NK-92 treated with Interleukin-12 subunit alpha and Interleukin-12 subunit beta, amount 100 ng/mL, for 24 hours (cell line): ENCODE measurements at places on chromosomes 13 and 19.

- no peak for DNase-seq
Observed at GRCh38 chr13:36173571-36174322, 40.6 kb downstream of the SOHLH2 start.

DNA sequence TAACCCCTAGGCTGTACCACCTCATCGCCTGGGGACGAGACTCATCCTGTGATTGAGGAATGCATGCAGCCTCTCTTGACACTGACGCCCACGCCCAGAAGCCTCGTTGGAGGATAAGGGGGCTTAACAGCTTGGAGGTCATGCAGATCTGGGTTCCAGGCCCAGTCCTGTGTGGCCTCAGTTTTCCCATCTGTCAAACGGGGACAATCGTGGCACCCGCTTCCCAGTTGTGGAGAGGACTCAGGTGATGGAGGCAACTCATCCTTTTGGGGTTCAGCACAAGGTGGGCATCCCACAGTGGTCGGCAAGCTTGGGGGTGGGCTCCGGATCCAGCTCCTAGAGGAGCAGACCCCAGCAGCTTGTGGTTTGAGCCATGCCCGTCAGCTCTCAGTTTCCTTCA, 1.4 kb upstream of the LGI4 start:
- DNase-seq, result no peak

DNA sequence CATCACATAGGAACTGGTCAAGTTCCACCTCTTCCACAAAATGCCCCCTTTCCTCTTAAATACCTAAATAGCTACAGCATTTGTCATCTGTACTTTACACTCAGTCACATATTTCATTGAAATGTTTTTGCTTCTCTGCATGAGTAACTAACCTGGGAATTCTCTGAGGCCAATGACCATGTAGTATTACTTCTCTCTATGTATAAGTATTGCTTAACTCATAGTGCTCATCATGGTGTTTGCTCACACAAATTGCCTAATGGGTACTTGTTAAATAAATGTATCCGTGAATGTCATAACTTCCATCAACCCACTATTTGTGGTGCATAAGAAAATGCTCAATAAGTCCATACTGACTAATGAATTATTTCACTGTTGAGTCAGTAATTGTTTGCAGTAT, 115.5 kb downstream of the FGF14 start:
- DNase-seq, result no peak

- no peak for DNase-seq
Observed at GRCh38 chr19:46902402-46902766, 41.6 kb downstream of the ARHGAP35 start.

DNA sequence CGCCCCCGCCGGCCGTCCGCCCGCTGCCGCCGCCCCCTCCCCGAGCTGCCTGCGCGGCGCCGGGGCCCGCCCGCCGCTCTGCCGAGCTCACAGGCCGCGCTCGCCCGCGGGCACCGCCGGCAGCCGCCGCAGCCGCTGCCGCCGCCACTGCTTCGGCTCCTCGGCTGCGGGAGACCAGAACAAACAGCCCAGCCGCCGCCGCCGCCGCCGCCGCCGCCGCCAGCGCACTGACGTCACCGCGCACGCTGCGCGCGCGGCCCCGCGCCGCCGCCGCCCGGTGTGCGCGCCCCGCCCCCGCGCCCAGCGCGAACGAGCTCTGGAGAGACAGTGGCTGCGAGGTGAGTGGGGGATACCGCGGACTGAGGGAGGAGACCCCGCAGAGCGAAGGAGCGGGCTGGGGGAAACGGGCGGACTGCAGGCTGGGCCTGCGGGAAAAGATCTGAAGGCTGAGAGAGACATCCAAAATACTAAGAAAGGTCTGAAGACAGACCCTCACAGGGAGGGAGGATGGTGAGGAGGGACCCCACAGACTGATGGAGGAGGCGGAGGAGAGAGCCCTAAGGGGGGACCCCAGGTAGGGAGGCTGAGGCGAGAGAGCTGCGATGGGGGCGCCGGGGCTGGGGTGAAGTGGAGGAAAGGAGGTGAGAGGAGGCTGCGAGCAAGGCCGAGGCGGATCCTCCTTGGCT, at the start of gene BRD4:
Gene BRD4, minus strand, starts transcription at position 229 of the 686 bp plus-strand sequence. CDS start 59,440 bp downstream, outside the sequence.
- DNase-seq, result peak; percentile 49

- DNase-seq, result no peak
Observed at GRCh38 chr13:80224468-80224867, 116.5 kb downstream of the SPRY2 start.

GRCh38 chr19:4594201-4594600, 34.7 kb upstream of the SEMA6B start:
- DNase-seq, result no peak

DNA sequence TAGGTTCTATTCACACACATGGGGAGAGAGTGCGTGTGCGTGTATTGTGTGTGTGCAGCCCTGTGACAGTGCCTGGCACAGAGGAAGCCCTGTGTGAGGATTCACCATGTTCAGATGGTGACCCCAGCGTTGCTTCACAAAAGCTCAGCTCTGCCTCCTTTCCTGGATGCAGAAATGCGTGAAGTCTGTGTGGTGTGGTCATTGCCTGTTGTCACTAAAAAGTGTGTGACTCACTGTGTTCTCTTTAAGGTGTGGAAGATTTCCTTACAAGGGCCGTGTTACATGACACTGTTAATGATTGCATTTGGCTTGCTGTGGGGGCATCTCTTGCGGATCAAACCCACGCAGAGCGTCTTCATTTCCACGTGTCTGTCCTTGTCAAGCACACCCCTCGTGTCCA, 19.5 kb upstream of the DCUN1D2 start:
- DNase-seq, result peak; percentile 30

DNA sequence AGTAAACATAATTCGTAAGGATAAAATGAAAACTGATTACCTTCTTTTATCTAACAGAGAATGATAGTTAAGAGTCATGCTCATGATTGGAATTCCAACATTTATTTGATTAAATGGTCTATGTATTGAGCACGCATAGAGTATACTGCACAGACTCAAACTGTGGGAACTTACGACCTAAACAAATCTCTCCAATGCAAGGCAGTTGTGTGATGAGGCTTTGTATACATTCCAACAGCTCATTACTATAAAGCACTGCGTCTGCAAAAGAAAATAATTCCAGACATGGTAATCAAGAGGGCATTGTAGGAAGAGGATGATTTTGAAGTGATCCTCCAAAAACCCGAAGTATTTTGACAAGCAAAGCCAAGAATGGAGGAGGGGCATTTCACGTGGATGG, 169.5 kb downstream of the NUFIP1 start:
- no peak for DNase-seq

GRCh38 chr13:20219577-20219976, 12.5 kb downstream of the GJB6 start:
- no peak for DNase-seq

DNA sequence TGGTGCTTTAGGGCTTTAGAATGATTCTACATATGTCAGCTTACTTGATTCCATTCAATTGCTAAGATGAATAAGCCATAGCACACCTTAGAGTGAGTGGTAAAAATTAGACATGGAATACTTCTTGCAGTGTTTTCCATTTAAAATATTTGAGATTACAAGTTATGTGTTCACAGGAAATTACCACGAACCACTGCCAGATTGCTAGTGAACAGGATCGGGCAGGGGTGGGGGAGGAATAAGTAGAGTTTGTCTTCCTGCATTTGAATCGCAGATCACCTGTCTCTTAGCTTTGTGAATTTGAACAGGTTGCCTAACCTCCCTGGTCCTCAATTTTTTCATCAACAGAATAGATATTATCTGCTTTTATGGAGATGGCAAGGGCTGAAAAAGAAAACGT, 124.6 kb downstream of the GGACT start:
- no peak for DNase-seq

DNA sequence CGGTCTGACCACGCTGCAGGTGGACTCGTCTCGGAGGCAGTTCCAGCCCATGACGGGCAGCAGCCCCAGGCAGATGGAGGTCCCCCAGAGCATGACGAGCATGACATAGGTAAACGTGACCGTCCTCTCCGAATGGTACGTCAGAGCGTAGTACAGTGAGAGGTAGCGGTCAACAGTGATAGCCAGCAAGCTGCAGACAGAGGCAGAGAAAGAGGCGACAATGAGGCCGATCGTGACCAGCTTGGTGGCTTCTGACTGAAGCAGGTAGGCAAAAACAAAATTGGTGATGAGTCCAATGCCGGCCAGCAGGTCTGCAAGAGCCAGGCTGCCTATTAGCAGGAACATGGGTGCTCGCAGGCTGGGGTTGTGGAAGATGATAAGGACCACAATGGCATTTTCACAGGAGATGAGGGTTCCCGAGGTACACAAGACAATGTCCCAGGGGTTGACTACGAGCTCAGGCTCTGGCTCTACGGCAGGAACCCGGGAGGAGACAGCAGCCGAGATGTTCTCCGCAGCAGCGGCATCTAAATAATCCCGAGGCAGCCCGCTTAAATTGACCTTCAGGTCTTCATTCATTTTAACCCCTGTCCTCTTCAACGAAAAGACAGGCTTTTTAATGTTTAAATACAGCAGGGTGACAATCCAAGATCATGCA, 1.2 kb downstream of the GPR12 start:
- no peak for DNase-seq

GRCh38 chr13:46893221-46893740, 3.6 kb downstream of the HTR2A start:
- no peak for DNase-seq

GRCh38 chr19:39970425-39970674, 615 bp upstream of the PSMC4 start:
- DNase-seq, result no peak

- DNase-seq, result no peak
Observed at GRCh38 chr19:9622531-9622930, 1.5 kb upstream of the ZNF561 start.

DNA sequence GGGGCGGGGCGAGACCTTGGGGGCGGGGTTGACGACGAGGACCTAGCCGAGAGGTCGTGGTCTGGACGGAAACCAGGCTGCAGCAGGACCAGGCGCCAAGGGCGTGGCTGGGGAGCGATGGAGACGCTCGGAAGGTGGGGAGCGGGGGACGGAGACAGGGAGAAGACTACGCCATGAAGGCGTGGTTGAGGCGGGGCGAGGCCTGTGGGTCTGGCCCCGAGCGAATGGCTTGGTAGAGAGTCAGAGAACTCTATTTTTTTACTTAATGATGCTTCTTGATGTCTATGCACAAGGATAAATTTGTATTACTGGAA, 674 bp upstream of the FBXL12 start:
- DNase-seq, result no peak

GRCh38 chr13:95387733-95388207, 86.5 kb upstream of the ABCC4 start:
- no peak for DNase-seq

DNA sequence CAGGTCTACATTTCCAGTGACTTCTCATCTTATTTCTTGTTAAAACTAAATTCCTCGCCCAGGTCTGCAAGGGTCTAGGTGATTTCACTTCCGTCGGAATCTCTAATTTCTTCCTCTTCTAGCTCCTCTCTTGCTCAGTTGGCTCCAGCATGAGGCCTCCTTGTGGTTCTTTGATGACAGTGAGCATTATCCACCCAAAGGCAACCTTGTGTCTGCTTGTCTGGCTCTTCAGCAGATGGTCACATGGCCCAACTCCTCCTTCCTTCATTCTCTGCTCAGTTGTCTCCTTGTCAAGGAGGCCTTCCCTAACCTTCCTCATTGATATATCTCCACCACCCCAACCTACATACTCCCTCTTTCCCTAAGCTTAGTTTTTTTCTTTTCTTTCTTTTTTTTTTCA, 1391.4 kb downstream of the EFNB2 start:
- DNase-seq, result no peak

- no peak for DNase-seq
Observed at GRCh38 chr19:5099701-5100221, 130.8 kb downstream of the KDM4B start.

DNA sequence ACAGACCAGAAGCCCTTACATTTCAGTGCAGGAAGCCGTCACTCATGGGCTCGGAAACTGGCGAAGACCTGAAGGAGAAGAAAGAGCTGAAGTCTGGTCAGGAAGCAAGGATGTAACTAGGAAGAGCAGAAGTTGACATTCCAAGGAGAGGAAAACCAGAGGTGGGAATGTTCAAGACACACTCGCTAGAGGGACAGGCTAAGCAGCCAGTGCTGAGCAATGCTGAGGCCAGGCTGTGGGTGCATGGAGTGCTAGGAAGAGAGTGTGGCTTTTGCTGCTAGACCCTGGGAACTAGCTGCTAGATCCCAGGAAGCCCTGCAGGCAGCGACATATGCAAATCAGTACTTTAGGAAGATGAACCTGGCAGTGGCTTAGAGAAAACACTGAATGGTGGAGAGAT, 12.1 kb upstream of the URAD start:
- no peak for DNase-seq

DNA sequence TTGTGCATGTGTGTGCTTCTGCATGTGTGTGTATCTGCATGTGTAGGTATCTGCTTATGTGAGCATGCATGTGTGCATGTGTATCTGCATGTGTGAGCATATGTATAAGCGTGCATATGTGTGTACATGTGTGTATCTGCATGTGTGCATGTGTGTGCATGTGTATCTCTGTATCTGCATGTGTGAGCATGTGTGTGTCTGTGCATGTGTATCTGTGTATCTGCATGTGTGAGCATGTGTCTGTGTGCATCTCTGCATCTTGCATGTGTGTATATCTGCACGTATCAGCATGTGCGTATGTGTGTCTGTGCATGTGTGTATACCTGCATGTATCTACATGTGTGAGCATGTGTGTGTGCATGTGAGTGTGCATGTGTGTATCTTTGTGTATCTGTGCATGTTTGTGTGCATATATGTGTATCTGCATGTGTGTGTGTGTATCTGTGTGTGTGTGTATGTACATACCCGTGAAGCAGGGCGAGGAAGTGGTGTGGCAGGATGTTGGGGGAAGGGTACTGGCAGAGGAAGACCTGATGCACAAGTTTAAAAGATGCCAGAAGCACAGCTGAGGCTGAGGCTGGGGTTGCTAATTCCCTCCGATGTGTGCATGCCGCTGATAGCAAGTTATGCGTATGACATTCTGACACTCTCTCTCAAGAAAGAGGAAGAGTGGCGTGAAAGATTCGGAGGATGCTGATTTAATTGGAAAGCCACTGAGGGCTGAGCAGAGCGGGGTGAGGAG, 64.2 kb downstream of the TEX29 start:
- no peak for DNase-seq

- no peak for DNase-seq
Observed at GRCh38 chr13:59510386-59510785, 653.3 kb downstream of the DIAPH3 start.

- peak; percentile 43 for DNase-seq
Observed at GRCh38 chr19:18419699-18420460, 682 bp downstream of the SSBP4 start.

DNA sequence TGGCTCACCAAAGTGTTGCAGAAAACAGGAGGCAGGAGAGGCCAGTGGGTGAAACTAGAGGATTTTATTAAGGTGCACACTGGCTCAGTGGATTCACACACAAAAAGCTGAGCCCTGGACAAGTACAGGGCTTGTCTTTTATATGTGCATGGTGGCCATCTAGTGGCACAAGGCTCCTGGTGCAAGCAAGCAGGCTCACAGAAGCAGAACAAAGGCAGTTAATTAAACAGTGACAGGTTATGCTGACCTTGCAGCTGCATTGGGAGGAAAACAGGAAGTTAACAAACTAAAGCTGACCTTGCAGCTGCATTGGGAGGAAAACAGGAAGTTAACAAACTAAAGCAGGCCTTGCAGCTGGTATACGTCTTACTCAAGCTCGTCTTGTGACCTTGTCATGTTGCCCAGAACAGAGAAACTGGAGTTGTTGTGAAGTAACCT, 65.3 kb upstream of the ZNF681 start:
- no peak for DNase-seq

- peak; percentile 52 for DNase-seq
Observed at GRCh38 chr13:100674572-100674871, at the start of gene TMTC4. TSS of gene TMTC4 (minus strand) at chr13:100674795. CDS start at chr13:100670362, 4,433 bp downstream.
